Omental fat pad (tissue), 4 donors: ENCODE measurements at places on chromosomes 7 and 10. TPM values are rescaled to one million over a fixed set of nuclear protein-coding genes. Genes with fewer than 3 reads are reported as not detected.

Gene PRF1
- 21.4 TPM for total RNA-seq

Gene HOXA2
- 1.1 TPM for total RNA-seq

Gene FAM237B
- 0.09 TPM for total RNA-seq

Gene LMOD2
- not detected for total RNA-seq

Gene SPAG6
- not detected for total RNA-seq

Gene MOGAT3
- total RNA-seq = not detected

Gene DNAH11
- 0.60 TPM for total RNA-seq

Gene MMRN2
- total RNA-seq = 29.3 TPM

Gene ANKMY2
- total RNA-seq = 7.4 TPM

Gene CALHM1
- not detected for total RNA-seq

Gene DENND11
- 28.4 TPM for total RNA-seq

Gene PRKG1
- 17.8 TPM for total RNA-seq

Gene EIF4H
- total RNA-seq = 238 TPM

Gene SDK1
- total RNA-seq = 3.0 TPM

Gene UTF1
- not detected for total RNA-seq

Gene RSU1
- 70.3 TPM for total RNA-seq

Gene NEUROG3
- total RNA-seq = 0.60 TPM

Gene COL28A1
- total RNA-seq = 3.0 TPM

Gene OR2A1
- not detected for total RNA-seq

Gene THSD7A
- total RNA-seq = 7.8 TPM

Gene EIF5AL1
- 0.24 TPM for total RNA-seq

Gene GOLGA7B
- 0.19 TPM for total RNA-seq

Gene EDRF1
- 24.3 TPM for total RNA-seq
